ENCODE measurements at places on chromosomes 7 and 10. TPM values are rescaled to one million over a fixed set of nuclear protein-coding genes. Genes with fewer than 3 reads are reported as not detected.

MMRN2 gene
- 23.2 TPM for total RNA-seq

PPP1R17 gene
- total RNA-seq = not detected

- H3K4me3 ChIP-seq = no peak overlapping the region
- peak overlapping the region; percentile 3 for H3K27ac ChIP-seq
- H3K36me3 ChIP-seq = peaks cover 38% of the 10 kb centered on the region
- peaks cover 4% of the 10 kb centered on the region for H3K4me1 ChIP-seq
- H3K27me3 ChIP-seq = no peaks in the 10 kb centered on the region
- DNase-seq = peak; percentile 56
Observed at GRCh38 chr10:129870961-129871621, 93.0 kb downstream of the EBF3 start.

- H3K36me3 ChIP-seq = no peaks in the 10 kb centered on the region
- no peak for DNase-seq
- no peak overlapping the region for H3K4me3 ChIP-seq
- H3K4me1 ChIP-seq = no peaks in the 10 kb centered on the region
Observed at GRCh38 chr7:114007386-114007785, 88.6 kb upstream of the PPP1R3A start.

- peaks cover 3% of the 10 kb centered on the region for H3K4me1 ChIP-seq
- H3K4me3 ChIP-seq = peak within 1 kb of the TSS; percentile 90
- peak within 1 kb of the TSS; percentile 88 for H3K27ac ChIP-seq
- no peaks in the 10 kb centered on the region for H3K27me3 ChIP-seq
Observed at GRCh38 chr7:138460176-138460648, at the start of gene TRIM24. TSS of gene TRIM24 (plus strand) at chr7:138460259. CDS start at chr7:138460549, 290 bp downstream.

DNA sequence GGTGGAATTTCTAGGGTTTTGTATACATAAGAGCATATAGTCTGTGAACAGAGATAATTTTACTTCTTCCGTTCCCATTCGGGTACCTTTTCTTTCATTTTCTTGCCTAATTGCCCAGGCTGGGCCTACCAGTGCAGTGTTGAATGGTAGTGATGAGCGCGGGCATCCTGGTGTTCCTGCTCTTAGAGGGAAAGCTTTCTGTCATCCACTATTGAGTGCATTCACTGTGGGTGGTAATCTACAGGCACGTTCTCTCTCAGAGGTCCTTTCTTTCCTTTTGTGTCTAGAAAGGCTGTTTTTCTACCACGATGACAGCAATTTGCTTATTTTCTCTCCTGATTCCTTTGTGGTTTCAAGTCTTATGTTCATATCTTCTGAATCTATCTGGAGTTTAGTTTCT is 65.0 kb downstream of the INPP5A start:
- no peaks in the 10 kb centered on the region for H3K27me3 ChIP-seq
- no peak overlapping the region for H3K27ac ChIP-seq
- peaks cover 14% of the 10 kb centered on the region for H3K4me1 ChIP-seq

- H3K27ac ChIP-seq = no peak overlapping the region
- H3K27me3 ChIP-seq = no peaks in the 10 kb centered on the region
- H3K4me1 ChIP-seq = no peaks in the 10 kb centered on the region
Observed at GRCh38 chr10:101330231-101330630, 23.7 kb upstream of the BTRC start.
